PC-9 (cell line): ENCODE measurements at places on chromosomes 2 and 18. TPM values are rescaled to one million over a fixed set of nuclear protein-coding genes. Genes with fewer than 3 reads are reported as not detected.

Gene KCNK3
- total RNA-seq, result 0.08 TPM in 1 of 2 replicates, not detected in the other

Gene ZBTB14
- total RNA-seq, result 14.2 and 15.7 TPM in 2 replicates

Gene TFPI
- total RNA-seq, result 35.5 and 65.7 TPM in 2 replicates

Gene SLC19A3
- 4.3 and 4.5 TPM in 2 replicates for total RNA-seq

Gene RBM44
- total RNA-seq, result 0.94 and 1.5 TPM in 2 replicates

Gene DAW1
- 1.8 and 2.8 TPM in 2 replicates for total RNA-seq

Gene SP5
- 1.9 and 7.3 TPM in 2 replicates for total RNA-seq

Gene SLC39A10
- total RNA-seq, result 27.7 and 43.7 TPM in 2 replicates

- no peaks in the 10 kb centered on the region for H3K4me1 ChIP-seq
- no peak overlapping the region for H3K4me3 ChIP-seq
- no peaks in the 10 kb centered on the region for H3K36me3 ChIP-seq
- no peak overlapping the region for H3K27ac ChIP-seq
These were observed 414.9 kb downstream of the CDH2 start for GRCh38 chr18:27762054-27762453.

DNA sequence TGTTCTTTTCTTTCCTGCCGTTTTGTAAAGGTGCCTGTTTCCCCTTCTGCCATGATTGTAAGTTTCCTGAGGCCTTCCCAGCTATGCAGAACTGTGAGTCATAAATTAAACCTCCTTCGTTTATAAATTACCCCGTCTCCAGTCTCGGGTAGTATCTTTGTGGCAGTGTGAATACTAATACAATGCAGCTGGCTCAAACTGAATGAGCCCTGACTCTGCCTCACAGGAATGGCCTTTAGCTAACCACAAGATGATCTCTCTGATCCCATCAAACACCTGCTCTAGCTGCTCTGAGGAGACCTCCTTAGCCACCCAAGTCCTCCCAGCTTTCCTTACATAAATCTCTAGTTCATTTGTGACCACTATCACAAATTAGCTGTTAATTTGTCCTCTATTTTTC is 41.5 kb upstream of the CAB39 start:
- no peak overlapping the region for H3K4me3 ChIP-seq
- H3K36me3 ChIP-seq, result no peaks in the 10 kb centered on the region
- DNase-seq, result peak; percentile 71
- H3K27me3 ChIP-seq, result no peaks in the 10 kb centered on the region
- peaks cover 46% of the 10 kb centered on the region for H3K4me1 ChIP-seq

DNA sequence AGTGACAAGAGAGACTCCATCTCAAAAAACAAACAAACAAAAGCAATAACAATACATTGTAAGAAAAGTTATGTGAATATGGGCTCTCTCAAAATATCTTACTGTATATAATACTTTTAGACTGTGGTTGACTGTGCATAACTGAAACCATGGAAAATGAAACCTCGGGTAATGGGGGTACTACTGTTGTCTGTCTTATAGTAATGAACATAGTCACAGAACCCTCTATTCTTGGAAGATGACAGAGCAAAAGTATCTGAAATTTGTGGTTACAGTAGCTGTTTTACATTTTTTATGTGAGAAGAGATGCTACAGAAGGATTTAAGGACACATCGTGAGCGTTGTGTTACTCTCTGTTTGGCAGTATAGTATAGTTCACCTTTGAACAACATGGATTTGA is 60.5 kb downstream of the MAP4K4 start:
- peaks cover 6% of the 10 kb centered on the region; the same call in 1 of the 2 replicates for H3K36me3 ChIP-seq
- no peak overlapping the region; the same call in 1 of the 2 replicates for H3K4me3 ChIP-seq
- no peak for DNase-seq
- peak overlapping the region; percentile 73 for H3K27ac ChIP-seq
- H3K4me1 ChIP-seq, result peaks cover 68% of the 10 kb centered on the region

DNA sequence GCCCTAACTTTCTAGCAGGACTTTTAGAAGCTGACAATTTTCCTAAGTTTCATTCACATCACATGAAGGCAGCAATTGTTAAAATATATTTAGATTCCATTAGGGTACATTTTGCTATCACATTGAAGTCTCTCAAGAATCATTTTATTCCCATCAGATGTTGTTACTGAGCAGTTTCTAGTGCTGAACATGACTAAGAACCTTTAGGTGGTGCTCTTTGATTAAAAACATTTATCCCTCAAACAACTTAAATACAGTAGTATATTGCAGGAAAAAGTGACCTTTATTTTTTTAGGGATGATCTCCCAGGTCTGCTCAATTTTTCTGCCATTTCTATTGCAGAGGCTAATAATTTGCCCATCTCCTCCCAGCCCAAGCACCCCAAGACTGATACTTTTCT is 22.9 kb upstream of the NARS1 start:
- no peaks in the 10 kb centered on the region for H3K27me3 ChIP-seq
- no peaks in the 10 kb centered on the region; the same call in 1 of the 2 replicates for H3K4me1 ChIP-seq
- H3K36me3 ChIP-seq, result no peaks in the 10 kb centered on the region
- no peak overlapping the region for H3K4me3 ChIP-seq
- no peak for DNase-seq

DNA sequence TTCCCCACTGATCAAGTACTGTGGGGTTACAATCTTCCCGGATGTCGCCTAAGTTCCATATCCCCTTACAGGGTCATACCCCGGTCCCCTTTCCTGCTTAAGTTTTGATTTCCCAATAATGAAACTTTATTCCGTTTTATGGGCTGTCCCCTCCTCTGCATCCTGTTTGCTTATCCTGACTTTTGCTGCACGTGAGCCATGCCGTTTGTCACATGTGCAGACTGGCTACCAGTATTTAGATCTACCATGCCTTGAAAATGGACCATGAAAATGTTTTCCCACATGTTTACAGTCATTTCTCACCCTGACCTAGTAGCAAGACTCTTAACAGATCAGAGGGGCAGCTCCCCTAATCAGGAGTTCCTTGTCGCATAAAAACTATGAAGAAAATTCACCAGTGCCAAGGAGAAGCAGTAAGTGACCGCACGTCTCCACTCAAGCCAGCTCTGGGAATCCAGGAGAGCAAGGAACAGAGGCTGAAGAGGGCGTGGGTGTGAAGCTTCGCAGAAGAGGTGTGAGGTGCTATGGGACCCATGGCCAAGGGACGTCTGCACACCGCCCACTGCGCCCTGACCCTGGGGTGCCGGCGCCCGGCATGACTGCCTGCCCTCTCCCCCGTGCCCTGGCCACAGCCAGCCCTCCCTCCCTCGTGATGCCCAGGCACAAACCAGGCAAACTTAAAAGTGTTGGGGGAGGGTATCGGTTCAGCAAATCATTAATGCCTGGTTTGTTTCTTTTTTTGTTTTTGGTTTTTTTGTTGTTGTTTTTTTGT is 440.8 kb upstream of the SALL3 start:
- H3K4me3 ChIP-seq, result no peak overlapping the region
- no peaks in the 10 kb centered on the region for H3K36me3 ChIP-seq
- H3K4me1 ChIP-seq, result no peaks in the 10 kb centered on the region
- peaks cover 88% of the 10 kb centered on the region for H3K27me3 ChIP-seq
- DNase-seq, result no peak
- H3K27ac ChIP-seq, result no peak overlapping the region

- H3K4me3 ChIP-seq, result peak overlapping the region; percentile 72
- peak; percentile 56 for DNase-seq
These were observed 36.1 kb upstream of the MRPL33 start for GRCh38 chr2:27735263-27735904.

DNA sequence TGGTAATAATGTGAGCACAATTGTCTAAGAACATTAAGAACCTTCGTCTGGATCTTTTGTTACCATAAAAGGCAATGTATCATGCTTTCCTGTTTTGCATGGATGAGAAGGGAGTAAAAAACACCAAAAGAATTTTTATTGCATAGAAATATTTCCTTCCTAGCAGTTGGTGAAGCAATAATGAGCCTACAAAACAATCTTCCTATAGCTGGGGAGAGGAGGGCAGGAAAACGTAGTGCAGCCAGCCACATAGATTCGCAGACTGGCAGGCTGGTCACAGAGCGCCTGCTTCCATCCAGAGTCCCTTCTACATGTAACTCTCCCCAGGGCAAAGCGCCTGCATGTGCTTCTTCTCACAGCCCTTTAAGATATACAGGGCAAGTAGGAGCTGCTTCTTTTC is 190.4 kb downstream of the BABAM2 start:
- no peak overlapping the region for H3K4me3 ChIP-seq
- DNase-seq, result no peak
- H3K4me1 ChIP-seq, result no peaks in the 10 kb centered on the region
- H3K27me3 ChIP-seq, result no peaks in the 10 kb centered on the region

GRCh38 chr2:227939271-227940027 is 68.0 kb downstream of the DAW1 start:
- H3K4me1 ChIP-seq, result no peaks in the 10 kb centered on the region
- no peak for DNase-seq
- no peaks in the 10 kb centered on the region for H3K27me3 ChIP-seq
- H3K4me3 ChIP-seq, result no peak overlapping the region
- no peak overlapping the region for H3K27ac ChIP-seq

DNA sequence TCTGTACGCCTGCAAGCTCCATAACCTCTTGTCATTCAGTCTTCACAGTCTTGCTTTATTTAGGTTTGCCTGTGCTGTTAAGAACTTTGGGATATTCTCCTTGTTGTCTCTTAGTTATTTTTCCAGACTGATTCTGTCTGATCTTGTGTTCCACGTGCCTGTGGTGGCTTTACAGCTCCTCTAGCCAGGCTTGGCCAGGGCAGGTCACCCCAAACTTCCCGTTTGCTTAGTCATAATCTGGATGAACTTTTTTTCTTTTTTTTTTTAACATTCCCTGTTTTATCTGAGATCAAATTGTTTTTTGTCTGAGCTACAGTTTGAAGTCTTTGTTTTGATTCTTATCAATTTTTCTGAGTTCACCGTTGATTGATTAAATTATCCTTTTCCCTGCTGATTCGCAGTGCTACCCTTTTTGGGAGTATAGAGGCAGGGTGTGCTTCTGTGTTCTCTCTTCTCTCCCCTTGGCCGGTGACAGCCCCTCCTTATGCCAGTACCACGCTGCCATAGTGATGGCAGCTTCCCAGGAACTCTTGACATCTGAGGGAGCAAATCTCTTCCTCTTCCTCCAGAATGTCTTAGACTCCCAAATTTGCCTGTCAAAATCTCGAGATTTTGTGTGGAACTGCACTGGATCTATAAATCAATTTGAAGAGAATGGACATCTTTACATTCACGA is 2.5 kb downstream of the SP100 start:
- peak overlapping the region; percentile 58; the same call in 1 of the 2 replicates for H3K4me3 ChIP-seq
- H3K4me1 ChIP-seq, result peaks cover 30% of the 10 kb centered on the region
- no peaks in the 10 kb centered on the region for H3K27me3 ChIP-seq
- peak; percentile 44 for DNase-seq
- no peaks in the 10 kb centered on the region; the same call in 1 of the 2 replicates for H3K36me3 ChIP-seq

- no peaks in the 10 kb centered on the region for H3K27me3 ChIP-seq
- no peak overlapping the region for H3K27ac ChIP-seq
- no peaks in the 10 kb centered on the region for H3K4me1 ChIP-seq
- H3K36me3 ChIP-seq, result no peaks in the 10 kb centered on the region
- H3K4me3 ChIP-seq, result no peak overlapping the region
These were observed 373.0 kb downstream of the RIT2 start for GRCh38 chr18:42742474-42742873.

GRCh38 chr2:9205486-9205885 is 1.1 kb upstream of the ASAP2 start:
- peak overlapping the region; percentile 84 for H3K4me3 ChIP-seq
- H3K27ac ChIP-seq, result peak overlapping the region; percentile 47

DNA sequence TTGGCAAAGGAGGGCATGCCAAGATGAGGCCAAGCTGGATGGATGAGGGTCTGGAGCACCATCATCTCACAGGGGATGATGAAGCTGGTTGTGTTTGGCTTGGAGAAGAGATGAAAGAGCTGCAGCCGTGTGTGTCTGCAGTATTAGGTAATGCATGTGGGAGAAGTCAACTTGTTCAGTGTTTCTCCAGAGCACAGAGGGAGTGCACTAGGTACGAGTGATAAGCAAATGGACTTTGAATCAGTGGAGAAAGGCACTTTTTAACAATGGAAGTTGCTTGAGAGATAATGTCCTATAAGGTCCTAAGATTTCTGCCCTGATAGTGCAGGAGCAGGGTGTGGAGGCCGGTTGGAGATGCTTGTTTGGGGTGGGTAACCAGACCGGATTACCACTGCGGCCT is 36.0 kb downstream of the SLC14A2 start:
- H3K4me3 ChIP-seq, result no peak overlapping the region
- no peak overlapping the region for H3K27ac ChIP-seq
- H3K27me3 ChIP-seq, result no peaks in the 10 kb centered on the region
- H3K4me1 ChIP-seq, result no peaks in the 10 kb centered on the region

DNA sequence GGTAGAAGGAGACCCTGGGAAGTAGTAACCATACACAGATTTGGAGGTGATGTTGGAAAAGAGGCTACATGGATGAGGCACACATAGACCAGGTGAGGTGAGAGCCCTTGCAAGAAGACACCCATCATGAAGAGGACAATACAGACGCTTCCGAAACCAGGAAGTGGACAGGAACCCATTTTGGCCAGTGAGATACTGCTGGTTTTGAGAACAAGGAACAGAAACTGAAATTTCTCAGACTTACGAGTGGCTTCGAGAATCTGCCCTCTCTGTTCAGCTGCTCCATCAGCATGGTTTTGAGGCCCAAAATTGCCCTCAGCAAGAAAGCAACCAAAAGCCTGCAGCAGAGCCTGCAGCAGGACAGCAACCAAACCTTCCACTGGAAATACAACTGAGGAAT is 479.1 kb upstream of the NRXN1 start:
- H3K27ac ChIP-seq, result no peak overlapping the region
- no peaks in the 10 kb centered on the region for H3K36me3 ChIP-seq
- no peaks in the 10 kb centered on the region for H3K27me3 ChIP-seq
- no peak overlapping the region for H3K4me3 ChIP-seq
- H3K4me1 ChIP-seq, result no peaks in the 10 kb centered on the region
- DNase-seq, result no peak

DNA sequence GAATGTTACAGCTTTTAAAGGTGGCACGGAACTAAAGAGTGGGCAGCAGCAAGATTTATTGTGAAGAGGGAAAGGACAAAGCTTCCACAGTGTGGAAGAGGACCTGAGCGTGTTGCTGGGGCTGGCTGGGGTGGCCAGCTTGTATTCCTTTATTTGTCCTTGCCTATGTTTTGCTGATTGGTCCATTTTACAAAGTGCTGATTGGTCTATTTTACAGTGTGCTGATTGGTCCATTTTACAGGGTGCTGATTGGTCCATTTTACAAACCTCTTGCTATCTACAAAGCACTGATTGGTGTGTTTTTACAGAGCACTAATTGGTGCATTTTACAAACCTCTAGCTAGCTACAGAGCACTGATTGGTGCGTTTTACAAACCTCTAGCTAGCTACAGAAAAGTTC is 109.7 kb upstream of the DDX18 start:
- peaks cover 49% of the 10 kb centered on the region for H3K27me3 ChIP-seq
- DNase-seq, result no peak
- H3K4me3 ChIP-seq, result no peak overlapping the region
- no peaks in the 10 kb centered on the region for H3K36me3 ChIP-seq
- H3K4me1 ChIP-seq, result no peaks in the 10 kb centered on the region

- H3K36me3 ChIP-seq, result no peaks in the 10 kb centered on the region
- no peak overlapping the region for H3K4me3 ChIP-seq
- no peak for DNase-seq
- no peak overlapping the region for H3K27ac ChIP-seq
These were observed 94.6 kb downstream of the PHLPP1 start for GRCh38 chr18:62809900-62810299.
